ENCODE measurements at places on chromosomes 2 and 18.

DNA sequence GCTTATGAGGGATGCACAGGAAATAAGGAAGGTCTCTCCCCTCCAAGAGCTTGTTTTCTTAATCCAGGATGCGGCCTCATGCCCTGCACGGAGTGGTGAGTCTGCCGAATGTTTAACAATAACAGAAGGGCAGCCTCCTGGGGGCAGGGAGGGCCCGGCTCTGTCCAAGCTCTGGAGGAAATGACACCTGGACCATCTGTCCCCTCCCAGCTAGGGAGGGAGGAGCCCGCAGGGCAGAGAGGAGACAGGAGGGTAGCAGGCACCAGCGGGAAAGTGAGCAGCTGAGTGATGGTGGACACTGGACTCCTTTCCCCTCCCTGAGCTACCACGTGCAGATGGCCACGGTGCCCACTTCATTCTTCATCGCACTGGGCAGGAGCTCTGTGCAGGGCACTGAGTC lies 398.2 kb upstream of the MYT1L start:
- DNase-seq = no peak

DNA sequence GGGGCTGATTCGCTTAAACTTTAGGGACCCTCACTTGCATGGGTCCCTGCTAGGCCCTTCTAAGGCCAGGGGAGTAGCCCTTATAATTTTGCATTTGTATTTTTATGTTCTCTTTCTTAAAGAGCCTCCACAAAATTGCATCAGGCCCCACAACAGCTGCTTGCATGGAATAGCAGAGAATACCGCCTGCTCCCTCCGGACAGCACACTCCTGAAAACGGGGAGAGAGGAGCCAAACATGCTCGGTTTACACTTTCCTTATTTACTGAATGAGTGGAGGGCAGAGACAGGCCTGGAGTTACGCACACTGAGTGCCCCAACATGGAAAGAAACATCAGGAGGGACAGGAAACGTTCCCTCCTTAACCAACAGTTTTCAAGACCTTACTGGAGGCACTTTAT lies 132.2 kb downstream of the ANTXR1 start:
- DNase-seq = no peak

- no peak for DNase-seq
Observed at GRCh38 chr2:66439812-66440542, 5.1 kb downstream of the MEIS1 start.

GRCh38 chr2:241767464-241768250 lies 9.0 kb upstream of the GAL3ST2 start:
- DNase-seq = no peak

- DNase-seq = no peak
Observed at GRCh38 chr2:98669675-98670074, 61.3 kb downstream of the MGAT4A start.

DNA sequence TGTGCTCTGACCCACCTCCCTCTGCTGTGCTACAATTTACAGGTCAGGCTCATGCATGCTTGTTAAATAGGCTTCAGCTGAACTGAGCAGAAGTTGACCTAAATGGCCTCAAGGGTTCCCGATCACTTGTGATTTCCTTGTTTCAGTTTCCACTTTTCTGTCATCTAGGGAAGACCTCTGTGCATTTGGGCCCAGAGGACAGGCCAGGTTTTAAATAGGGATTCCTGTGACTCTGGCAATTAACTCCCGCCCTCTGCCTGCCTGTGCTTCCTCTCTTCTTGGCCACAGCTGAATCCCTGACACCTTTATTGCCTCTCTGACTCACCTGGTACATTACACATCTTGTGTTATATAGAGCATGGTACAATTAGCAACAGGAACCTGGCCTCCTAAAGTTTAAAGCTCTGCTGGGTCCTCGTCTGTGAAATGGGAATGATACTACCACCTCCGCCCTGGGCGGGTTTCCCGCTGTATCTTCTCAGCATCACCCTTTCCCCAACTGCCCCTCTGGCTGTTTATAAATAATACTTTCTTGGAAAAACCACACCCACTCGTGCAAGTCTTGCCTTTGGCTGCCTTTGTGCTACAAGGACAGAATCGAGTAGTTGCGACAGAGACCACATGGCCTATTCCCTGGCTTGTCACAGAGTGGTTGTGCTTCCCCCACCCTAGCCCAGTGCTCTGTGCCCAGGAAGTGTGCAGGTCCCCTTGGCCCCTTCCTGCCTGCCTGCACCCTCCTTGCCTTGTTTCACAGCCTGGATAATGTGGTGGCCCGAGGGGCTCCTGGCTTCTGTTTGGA lies 7.9 kb downstream of the CABLES1 start:
- DNase-seq = no peak

GRCh38 chr18:42758852-42759251 lies 356.6 kb downstream of the RIT2 start:
- DNase-seq = no peak

DNA sequence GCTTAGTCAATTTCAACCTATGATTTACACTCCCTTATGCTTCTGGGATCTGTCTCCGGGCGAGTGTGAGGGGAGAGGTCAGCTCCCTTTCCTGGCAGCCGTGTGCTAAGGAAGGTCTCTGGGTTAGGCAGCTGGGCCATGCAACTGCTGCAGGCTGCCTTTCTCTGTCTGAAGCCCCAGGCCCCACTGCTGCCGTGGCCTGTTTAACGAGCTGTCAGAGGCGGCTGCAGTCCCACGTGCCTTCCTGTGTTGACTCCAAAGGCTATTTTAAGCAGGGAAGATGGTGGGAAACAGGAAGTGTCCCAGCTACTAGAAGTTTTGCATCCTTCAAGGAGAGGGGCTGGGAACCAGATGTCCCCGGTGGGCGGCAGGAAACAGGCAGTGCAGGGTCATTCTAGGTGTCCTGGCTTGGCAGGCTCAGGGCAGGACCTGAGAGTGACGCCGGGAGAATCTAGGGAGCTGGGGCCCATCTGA lies 186.4 kb downstream of the TNS1 start:
- no peak for DNase-seq

DNA sequence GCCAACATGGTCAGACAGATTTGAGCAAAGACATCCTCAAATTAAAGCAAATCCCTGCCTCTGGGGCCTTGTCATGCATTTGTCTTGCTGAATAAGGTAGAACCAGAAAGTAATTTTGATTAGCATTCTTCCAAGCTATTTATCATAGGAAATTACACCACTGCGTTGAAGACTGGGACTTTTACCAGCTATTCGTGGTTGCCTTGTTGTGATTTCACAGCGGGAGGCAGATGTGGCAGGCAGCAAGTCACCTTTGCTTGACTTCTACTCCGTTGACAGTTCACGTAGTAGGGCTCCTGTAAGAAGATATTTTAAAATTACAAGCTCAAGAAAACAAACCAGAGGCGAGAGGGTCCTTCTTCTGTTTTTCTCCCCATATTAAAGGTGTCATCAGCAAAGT lies 80.6 kb downstream of the EN1 start:
- DNase-seq = no peak

DNA sequence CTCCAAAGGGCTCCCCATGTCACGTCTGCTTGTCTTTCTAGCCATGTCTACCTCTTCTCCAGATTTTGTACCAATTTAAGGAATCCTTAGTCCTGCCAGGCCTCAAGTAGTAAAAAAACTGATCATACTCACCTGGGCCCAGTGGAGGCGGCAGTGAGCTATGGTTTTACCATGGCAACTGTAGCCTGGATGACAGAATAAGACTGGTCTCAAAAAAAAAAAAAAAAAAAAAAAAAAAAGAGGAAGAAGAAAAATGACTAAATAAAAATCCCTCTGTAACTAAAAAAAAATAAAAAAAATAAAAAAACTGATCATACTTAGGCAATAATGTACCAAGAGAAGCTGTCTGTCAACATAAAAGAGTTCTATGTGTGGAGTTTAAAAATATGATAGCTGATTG lies 221.6 kb downstream of the NR4A2 start:
- DNase-seq = no peak

- DNase-seq = peak; percentile 42
Observed at GRCh38 chr2:227853765-227854271, 17.6 kb upstream of the DAW1 start.

- DNase-seq = no peak
Observed at GRCh38 chr18:75161256-75162028, 47.5 kb downstream of the PTGR3 start.

GRCh38 chr2:157168501-157168900 lies 89.0 kb upstream of the GALNT5 start:
- DNase-seq = no peak

DNA sequence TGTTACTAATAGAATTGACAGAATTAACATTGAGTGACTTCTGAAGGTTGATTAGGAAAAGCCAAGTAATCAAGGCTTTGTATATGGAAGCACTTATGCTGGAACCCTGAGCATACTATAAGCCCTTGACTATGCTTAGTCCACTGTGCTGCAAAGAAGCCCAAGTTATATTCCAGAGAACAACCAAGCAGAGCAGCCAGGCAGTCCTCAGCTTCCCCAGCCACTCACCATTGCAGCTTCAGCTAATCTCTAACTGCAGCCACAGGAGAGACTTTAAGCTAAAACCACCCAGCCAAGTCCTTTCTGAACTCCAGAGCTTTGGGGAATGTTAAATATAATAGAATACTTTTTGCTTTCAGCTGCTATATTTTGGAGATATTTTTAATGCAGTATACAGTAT lies 164.4 kb upstream of the VWC2L start:
- DNase-seq = no peak

- DNase-seq = no peak
Observed at GRCh38 chr2:222174450-222174849, 124.3 kb downstream of the PAX3 start.

- no peak for DNase-seq
Observed at GRCh38 chr2:162731917-162732804, 106.4 kb downstream of the KCNH7 start.

DNA sequence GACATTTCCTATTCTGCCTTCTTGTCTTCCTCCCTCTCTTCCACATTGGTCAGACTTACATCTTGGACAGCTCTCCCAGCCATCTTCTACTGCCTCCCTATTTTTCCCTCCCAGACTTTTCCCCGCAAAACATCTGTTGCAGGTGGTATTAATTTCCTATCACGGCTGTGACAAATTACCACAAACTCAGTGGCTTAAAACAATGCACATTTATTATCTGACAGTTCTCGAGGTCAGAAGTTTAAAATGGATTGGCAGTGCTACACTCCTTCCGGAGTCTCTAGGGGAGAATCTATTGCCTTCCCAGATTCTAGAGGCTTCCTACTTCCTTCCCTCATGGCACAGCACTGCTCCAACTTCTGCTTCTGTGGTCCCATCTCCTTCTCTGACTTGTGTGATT lies 33.3 kb downstream of the STRADB start:
- DNase-seq = no peak

DNA sequence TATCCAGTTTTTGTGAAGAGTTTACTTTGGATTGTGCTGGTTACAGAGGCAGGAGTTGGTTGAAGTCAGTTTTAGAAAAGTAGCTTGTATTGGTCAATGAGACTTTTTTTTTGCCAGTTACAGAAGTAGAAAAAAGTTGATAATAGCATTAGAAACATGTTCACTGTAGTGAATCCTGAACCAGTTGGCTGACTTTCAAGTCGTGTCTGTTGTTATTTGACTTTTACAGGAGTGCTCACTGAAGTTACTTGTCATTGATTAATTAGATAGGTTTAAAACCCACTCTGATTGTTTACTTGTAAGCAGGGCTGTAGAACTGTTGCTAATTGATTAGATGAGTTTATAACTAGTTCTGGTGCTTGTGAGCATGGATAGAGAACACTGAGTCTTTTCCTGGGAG lies 312.0 kb upstream of the VWC2L start:
- DNase-seq = no peak

GRCh38 chr2:120226316-120226715 lies 3.1 kb upstream of the TMEM185B start:
- no peak for DNase-seq

DNA sequence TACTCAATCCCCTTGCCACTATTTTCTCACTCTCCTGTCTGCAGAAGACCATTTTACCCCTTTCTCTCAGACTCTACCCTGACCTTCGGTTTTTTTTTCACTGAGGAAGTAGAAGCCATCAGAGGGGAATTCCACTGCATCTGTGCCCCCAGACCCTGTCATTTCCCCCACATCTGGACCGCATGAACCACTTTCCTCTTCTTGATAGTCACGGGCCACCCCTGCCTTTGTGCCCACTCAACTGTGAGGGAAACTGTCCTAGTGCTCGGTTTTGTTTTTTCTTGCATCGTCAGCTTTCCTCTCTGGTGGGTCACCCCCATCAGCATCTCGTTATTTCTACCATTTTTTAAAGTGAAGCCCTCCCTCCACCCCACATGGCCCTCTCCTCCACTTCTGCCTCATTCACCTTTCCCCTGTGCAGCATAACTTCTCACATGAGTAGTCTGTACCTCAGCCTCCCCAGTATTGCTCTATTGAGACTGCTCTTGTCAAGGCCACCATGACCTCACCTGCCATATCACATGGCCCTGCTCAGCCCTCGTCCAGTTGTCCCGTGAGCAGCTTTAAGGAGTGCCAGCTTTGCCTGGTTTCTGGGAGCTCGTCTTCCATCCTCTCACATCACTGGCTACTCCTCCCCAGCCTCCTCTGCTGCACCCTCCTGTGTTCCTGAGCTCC lies 32.4 kb downstream of the TMEM87B start:
- DNase-seq = no peak

GRCh38 chr18:79747156-79747845 lies 50.4 kb upstream of the KCNG2 start:
- no peak for DNase-seq

DNA sequence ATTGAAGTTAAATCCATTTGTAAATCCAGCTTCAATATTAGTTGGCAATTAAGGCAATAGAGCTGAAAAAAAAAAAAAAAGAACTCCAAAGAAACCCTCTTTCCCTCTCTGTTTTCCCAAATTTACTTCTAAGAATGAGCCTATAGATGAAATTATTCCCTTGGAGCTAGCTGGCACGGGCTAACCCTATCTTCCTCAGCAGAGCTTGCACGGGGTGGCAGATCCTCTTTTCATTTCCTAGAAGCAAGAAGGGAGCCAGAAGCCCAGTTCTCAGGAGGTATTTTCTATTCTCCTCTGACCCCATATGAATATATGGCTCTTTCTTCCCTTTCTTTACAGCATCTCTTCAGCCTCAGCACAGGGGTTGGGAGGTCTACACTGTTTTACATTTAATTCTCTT lies 426.0 kb downstream of the TGIF1 start:
- DNase-seq = no peak

DNA sequence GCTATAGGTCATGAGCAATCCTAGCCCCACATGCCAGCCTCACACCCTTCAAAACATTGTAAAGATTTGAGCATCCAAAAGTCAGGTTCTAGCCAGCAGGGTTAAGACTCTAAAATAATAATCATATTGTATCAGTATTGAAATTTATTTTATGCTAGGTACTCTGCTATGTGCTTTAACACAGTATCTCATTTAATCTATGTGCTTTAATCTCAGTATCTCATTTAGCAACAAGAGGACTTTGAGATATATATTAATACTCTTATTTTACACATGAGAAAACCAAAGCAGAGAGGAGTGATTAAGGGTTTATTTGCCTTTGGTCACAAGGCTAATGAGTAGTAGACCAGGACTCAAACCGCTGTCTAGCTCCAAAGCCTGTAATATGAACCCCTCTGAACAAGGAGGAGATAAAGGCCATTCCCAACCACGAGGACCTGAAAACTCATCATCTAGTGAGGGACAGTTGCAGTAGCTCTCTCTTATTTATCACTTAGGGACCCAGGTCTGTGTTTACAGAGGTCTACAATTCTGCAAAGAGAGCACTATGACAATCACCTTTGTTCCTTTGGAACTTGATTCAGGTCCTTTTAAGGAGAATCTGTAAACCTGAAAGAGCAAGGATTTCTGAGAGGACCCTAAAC lies 116.5 kb upstream of the SERTAD2 start:
- DNase-seq = no peak
